NCI-H446 treated with DMSO at 0.1 percent for 48 hours (cell line): ENCODE measurements at places on chromosomes 4 and X.
A peak's percentile ranks its signal among the peaks of the same experiment; 100 is the strongest.

GRCh38 chr4:127685292-127685691 is 44.9 kb upstream of the SLC25A31 start:
- DNase-seq, result no peak

DNA sequence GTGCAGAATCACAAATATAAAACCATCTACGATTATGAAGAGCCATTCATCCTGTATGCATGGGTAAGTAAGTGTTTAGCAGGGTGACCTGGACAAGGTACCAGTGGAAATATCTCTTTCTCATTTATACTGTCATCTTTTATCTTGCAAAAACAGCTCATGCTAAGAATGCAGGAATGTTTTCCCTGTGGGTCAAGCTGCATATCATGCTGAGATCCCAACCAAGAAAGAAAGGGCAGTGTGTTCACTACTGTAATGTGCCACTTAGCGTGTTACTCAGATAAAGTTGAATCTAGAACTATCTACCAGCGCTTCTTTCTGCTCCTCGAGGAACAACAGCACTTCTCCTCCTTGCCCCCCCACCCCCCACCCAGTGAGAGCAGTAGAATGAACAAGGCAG is 212.7 kb upstream of the TBL1X start:
- no peak for DNase-seq

GRCh38 chr4:113637363-113637762 is 124.2 kb downstream of the CAMK2D start:
- no peak for DNase-seq

DNA sequence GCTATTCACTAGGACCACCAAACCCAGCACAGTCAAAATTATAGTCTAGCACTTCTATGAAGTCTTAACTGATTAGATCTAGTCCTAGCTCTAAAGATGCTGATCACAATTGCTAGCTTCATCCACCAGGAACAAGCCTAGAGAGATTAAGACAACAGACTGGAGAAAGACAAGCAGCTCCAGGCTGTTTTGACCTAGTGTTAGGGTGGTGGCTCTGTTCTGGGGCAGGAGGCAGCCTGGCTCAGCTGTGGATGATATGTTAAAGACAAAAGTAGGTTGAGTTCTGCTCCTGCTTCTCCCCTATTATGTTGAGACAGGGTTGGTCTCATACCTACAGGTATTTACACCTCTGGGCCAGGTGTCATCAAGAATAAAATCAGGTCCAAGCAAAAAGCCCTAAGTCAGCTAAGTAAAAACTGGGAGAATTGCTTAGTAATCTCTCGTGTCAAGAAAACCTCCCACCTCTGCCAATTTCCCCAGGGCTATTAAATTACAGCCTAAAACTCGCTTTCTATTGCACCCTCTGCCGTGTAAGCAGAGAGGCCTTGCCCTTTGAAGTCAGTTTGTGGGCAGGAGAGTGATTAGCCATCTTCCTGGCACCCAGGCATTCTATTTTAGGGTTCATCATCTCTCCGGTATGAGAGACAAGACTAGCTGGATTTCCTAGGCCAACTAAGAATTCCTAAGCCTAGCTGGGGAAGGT is 39.9 kb downstream of the RAB40AL start:
- DNase-seq, result no peak

DNA sequence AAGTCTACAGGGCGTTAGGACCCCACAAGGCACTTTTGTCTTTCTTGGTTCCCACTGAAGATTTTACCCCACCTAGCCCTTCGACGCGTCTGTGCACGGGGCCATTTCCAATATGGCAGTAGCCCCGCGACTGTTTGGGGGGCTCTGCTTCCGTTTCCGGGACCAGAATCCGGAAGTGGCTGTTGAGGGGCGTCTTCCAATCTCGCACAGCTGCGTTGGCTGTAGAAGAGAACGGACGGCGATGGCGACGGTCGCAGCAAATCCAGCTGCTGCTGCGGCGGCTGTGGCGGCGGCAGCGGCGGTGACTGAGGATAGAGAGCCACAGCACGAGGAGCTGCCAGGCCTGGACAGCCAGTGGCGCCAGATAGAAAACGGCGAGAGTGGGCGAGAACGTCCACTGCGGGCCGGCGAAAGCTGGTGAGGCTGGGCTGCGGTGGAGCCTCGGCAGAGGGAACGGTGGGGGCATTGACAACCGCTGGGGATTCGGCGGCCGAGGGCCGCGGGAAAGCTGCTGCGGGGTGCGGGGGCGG is at the start of gene USP11:
TSS of gene USP11 (plus strand) at position 207 of the 530 bp plus-strand sequence. CDS start at position 242, 35 bp downstream.
- DNase-seq, result peak; percentile 9

- no peak for DNase-seq
Measured at GRCh38 chr4:157997296-157997695, 175.5 kb downstream of the GASK1B start.

DNA sequence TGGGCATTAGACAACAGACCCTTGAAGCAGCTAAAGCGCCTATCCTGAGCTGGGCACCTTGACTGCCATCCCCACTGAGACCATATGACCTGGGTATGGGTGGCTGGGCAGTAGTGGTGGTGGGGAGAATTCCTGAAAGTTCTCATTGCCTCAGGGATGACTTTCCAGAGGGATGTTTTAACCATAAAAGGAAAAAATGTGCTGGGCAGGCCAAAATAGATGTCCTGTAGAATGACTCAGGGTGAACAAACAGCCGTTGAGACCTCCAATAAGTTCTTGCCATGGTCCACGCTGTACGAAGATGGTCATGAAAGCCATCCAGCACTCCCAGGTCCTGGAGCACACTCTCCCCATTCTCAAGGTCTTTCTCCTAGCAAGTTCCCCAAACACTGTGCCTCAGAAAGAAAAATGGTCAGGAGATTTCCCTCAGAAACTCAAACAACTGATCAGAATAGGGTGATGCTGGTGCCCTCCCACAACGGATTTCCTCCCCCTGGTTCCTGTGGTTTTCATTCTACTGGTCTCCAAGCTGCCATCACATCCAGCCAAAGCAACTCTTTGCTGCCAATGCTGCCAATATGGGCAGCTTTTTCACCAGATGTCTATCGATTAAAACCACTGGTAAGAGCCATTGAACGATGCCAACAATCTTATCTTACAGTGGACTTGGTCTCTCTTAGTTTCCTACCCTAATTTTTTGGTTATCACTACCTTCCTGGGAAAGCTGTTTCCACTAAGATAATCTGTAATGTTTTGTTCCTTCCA is 11.2 kb downstream of the CDKN2AIP start:
- no peak for DNase-seq

DNA sequence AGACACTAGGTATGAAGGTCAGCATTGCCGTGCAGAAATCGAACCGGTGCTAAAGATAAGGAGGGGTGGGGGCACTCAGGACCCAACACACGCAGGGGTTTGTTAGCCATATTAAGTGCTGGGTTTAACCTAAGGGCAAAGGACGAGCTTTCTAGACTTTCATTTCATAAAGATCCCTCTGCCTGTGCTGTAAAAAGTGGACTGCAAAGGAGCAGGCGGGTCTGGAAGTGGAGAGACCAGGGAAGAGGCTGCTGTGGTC is 1.3 kb downstream of the CASP3 start:
- DNase-seq, result no peak

DNA sequence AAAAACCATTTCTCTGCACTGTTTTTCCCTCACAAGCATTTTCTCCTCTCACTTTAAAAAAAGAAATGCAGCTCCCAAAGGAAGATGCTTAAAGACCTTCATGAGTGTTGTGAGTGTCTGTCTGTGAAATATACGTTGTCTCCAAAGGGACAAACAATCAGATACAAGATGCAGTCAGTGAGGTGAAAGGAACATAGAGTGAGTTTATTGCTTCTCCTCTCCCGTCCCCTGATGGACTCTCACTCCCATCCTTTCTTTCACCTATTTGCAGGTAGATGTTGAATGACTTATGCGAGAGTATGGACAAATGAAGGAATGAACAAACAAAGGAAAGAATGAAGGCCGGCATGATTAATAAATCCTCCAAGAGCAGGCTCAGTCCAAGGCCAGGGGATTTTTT is 561.2 kb upstream of the DIPK2B start:
- DNase-seq, result no peak

- no peak for DNase-seq
Measured at GRCh38 chr4:112073181-112073580, 72.1 kb upstream of the FAM241A start.

DNA sequence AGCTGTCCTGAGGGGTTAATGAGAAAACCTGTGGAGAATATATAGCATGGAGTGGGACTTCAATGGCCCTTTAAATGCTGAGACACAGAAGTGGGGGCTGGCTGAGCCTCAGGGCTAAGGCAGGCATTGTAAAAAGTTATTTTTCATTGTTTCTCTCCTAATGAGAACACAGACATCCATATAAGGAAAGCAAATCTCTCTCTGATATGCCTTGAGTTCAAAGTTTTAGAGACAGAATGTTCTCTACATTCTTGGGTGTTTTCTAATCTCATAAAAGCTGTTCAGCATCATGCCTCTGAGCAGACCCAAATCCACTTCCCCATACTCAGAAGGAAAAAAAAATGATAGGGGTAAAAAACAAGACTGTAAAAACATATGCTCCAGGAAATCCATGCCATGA is 16.8 kb upstream of the RAB40A start:
- DNase-seq, result no peak

DNA sequence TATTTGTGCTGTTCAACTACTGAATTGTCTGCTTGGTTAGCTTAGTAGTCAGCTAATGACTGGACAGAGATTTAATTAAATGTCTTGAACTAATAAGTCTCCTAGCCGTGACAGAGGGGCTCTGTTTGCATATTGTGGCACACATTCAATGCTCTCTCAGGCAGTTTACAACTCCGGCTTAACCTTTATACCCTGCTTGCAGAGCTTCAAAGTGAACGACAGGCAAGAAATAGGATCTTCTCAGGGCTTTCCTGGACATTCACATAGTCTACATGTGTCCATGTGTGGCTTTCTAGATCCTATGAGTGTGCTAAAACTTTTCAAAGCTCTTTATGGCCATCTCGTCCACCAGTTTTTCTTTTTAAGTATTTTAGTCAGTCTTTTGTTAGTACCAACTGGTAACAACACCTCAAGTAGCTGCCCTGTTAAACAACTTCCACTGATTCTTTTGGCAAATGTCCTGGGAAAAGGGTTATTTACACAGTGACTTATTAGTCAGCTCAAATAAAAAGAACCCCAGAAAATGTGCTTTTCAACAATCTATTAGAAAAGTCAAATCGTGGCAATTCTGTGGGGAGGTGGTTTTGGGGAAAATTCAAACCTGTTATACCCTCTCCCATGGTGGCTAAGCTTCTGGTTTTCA is 28.6 kb downstream of the OR13H1 start:
- no peak for DNase-seq

DNA sequence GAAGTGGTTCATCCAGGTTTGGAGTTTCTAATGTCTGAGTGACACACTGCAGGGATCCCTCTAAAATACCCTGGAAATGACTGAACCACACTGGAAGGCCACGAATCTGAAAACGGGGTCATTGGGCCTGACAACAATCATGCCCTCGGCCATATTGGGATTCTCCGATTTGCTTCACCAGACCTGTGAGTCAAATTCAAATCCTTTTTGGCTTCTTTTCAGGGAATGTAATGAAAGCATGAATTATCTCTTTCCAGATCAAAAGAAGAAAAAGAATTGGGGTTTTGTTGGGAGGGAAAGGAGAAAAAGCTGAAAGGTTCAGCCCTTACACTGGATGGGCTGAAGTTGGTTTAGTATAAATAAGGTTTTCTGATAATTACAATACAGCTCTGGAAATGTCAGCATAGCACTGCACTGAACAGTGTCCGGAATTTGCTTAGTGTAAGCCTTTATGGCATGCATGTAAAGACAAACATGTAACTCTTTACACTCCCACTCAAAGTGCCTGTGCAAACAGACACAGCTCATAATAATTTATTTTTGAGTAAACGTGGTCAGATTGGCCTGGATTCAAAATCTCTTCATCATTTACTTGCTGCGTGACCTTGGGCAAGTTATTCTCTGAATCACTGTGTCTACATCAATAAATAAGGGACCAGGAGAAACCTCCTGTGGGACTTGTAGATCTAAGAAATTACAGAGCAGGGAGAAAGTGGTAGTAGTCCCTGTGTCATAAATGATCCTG is 21.4 kb downstream of the CT47C1 start:
- no peak for DNase-seq

DNA sequence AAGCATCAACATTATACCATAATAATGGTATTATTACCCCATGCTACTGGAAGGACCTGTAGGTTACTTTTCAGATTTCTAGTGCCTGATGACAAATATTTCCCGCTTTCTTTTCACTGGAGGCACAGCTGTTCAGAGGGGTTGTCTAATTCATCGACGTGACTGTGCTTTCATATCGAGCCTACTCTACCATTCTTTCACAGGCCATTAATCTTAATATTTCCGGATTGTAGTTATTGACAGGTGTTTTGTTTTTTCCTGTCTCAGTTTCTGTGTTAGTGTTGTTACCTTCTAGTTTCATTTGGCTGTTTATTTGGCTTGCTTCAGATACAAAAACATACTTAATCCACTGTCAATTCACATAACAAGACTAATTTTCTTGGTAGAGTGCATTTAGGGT is 330.9 kb downstream of the SPOCK3 start:
- no peak for DNase-seq

DNA sequence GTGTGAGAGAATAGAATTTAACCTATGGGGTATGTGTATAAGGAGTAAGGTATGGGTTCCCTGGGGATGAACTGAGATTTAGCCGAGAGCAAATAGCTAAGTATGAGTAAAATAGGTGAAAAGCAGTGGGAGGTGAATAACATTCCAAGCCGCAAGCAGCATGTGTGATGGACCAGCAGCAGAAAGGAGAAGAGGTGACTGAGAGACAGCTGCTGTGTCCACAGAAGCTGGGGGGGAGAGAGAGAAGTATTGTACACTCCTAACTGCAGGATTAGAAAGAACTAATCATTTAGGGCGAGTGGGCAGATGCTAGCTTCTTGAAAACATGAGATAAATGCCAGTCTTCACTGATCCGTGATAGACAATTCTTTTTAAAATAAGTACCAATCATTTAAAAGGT is 296.0 kb downstream of the KLHL4 start:
- DNase-seq, result no peak

DNA sequence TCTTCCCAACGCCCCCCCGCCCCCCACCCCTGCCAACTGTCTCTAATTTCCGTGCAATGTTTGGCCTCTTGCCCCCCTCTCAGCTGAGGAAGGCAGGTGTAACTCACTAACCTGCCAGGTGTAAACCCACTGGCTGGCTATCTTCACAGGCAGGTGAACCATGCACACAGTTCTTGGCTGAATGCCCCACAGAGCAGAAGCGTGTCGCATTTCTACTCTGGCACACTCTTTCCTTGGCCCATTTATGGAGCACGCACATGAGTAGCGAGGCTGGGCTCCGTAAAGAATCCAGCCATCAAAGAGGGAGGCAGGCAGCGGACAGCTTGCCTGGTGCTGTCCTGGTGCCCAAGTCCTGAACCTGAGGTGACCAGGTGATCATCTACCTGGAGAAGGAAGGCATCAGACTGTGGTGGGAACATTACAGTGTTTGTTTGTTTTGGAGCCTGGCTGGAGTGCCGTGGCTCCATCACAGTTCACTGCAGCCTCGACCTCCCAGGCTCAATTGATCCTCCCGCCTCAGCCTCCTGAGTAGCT is 39.2 kb upstream of the CRMP1 start:
- no peak for DNase-seq

GRCh38 chr4:86640469-86640868 is 46.4 kb downstream of the PTPN13 start:
- DNase-seq, result no peak

DNA sequence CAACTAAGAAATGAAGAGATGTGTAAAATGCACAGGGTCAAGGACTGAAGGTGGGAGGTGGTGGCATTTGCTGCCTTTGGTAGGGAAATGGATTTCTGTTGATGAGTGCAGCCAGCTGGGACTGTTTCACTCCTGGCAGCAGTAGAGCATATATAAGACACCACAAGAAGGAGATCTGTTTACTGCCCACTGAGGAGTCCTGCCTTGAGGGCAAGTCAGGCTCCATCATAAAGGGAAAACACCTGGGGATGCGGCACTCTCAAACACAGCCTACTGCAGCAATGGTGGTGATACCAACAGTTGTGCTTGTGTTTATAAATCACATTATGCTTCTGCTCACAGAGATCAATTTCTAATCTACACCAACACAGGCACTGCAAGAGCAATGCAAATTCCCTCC is 222.1 kb downstream of the TACR3 start:
- DNase-seq, result no peak
